ENCODE measurements at places on chromosomes 11 and 22.

DNA sequence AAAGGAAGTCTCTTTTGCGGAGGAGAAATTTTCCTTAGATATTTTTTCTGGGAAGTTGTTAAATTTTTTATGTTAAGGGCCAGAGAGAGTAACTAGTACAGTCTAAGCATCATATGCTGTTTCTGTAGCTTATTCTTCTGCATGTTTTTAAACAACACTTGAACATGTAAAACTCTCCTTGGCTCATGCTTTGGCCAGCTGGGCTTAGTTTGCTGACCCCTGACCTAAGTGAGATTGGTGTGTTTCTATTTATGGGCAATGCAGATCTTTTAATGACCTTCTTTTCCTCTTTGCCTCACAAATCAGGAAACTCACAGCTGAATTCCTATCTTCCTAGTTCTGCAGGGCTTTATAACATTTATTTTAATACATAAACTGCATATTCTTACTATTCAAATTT is 942.5 kb downstream of the OPCML start:
- no peak for DNase-seq

GRCh38 chr22:29855611-29856181 is 17.6 kb upstream of the ASCC2 start:
- no peak for DNase-seq

DNA sequence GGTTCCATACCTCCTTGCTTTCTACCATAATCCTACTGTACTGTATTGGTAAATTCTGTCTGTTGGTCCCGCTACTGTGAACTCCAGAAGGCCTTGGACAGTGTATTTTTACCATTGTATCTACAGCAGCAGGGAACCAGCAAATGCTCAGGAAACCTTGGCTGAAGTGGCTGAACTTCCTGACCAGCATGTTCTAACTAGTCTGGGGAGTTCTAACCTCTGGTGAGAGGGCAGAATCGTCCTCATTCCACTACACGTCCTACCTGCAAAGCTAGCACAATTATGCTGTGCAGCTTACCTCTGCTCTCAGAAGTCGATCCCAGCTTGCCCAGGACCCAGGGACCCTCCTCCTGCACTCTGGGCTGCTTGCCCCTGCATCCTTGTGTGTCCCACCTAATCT is 283.1 kb downstream of the TENM4 start:
- no peak for DNase-seq

GRCh38 chr11:45280449-45280848 is 5.7 kb downstream of the SYT13 start:
- DNase-seq, result no peak

DNA sequence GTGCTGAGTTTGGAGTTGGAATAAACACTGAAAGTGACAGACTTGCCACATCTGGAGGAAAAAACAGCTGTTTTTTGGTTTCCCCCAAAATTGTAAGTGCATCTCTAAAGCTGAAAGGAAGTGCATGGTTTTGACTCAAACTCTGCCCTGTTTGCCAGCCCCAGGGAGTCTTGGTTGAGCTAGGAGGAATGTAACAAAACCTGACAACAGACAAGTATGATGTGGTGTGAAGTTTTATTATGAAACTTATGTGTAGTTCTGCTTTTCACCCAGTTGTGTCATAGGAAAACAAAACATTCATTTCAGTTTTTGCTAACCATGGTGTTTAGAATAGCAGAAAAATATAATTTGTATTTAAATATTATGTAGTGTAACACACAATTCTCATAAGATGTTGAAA is 31.7 kb upstream of the PDE3B start:
- no peak for DNase-seq

- DNase-seq, result no peak
Measured at GRCh38 chr11:77064648-77065217, 2.0 kb upstream of the CAPN5 start.

DNA sequence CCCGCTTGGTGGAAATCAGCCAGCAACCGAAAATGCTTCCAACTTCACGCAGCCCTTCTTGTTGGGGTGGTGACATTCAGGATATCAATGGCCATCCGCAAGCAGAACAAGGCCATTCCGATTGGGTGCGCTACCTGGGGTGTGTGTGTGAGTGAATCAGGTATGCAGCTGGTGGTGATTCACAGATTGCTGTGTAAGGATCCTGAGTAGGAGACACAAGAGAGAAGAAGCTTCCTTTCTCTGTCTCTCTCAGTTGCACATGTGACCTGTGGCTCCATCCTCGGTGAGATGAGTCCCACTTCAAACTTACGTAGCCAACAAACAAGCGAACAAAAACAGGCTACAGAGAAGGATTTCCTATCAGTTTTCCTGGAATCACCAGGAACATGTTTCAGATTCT is 9.6 kb upstream of the TMEM184B start:
- DNase-seq, result no peak

DNA sequence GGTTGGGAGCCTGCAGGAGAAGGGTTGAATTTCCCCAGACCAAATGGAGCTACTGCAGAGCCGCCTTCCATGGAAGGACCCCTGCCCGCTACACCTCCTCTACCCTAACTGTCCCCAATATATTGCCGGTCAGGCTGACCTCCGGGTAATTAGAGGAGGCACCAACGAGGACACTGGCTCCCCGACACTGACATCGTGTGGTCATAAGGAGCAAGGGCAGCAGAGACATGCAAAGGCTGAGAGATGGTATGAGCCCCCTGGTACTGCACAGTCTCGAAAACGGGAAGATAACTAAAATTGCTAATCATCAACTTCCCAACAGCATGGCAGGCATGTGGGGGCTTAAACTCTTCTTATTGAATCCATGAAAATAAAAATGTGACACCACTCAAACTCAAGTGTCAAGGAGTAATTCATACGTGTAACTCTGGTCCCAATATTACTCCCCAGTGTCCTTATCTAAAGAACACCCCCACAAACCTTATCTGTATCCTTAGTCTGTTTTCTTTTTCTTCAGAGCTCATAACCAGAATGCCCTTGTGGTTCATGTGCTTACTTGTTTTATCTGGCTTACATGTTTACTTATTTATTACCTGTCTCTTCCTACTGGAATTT is 4.4 kb downstream of the CAVIN3 start:
- no peak for DNase-seq

DNA sequence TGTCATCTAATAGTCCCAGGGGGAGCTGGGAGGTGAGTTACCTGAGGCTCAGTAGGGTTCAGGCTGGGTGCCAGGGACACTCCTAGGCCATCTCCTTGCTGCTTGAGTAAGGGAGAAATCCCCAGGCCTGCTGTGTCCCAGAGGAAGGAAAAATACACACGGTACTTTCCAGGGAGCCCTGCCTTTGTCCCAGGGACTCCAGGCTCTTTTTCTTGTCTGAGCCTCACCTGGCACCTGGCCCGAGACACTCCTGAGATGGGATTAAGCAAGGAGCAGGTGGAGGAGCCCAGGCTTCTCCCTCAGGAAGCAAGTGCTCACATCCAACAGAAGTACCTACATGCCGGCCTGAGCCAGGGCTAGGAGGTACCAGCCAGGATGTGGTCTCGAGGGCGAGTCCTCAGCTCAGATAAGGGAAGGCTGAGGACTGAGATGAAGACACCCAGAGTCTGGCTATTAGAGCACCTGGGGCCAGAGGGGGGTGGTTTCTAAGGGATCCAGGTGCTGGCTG is 899 bp upstream of the KLHDC7B start:
- no peak for DNase-seq

GRCh38 chr11:2461253-2461955 is 16.6 kb downstream of the KCNQ1 start:
- no peak for DNase-seq

GRCh38 chr11:92859156-92859690 is 110.2 kb upstream of the MTNR1B start:
- no peak for DNase-seq

DNA sequence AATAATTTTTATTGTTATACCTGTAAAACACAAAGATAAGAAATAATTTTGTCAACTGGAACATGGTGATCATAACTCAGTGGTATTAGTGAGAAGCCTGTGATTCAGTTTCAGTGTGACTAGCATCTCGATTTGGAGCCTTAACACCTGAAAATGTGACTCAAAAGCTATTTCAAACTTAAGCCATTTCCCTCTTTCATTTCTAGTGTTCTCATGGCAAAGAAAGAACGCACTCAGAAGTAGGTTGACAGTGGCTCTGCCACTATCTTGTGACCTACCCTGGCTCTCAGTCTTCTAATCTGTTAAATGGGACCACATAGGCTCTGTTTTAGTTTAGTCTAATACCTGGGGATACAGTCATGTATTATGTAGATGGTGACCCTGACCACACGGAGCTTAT is 62.7 kb downstream of the ISX start:
- DNase-seq, result no peak

DNA sequence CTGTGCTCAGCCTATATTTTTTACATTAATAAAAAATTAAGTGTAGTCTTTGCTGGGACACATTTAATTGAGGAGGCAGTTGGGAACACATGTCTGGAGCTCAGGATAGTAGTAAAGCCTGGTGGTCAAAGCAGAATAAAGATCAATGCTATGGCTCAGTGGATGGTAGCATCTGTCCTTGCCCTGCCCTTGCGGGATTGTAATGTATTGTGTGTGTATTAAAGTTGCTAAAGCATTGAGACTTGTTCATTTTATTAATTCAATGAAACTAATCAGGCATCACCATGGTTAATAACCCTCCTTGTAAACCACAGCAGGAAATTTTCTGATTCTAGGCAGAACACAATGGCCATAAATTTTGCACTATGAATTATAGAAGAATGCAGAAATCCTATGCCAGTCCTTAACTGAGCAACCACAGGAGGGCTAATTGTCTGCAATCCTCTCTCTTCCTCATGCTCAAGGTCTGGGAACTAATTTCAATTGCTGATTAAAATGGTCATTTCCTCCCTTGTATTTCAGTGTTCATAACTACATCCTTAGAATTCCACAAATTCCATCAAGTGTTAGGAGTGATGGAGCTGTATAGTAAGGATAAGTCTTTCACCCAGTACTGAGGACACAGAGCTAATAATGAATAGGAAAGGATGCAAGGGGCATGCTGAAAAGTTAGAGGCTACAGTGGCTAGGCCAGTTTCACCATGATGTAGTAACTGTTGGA is 403.2 kb upstream of the DDI1 start:
- peak; percentile 77 for DNase-seq

GRCh38 chr11:13013054-13013488 is 4.0 kb downstream of the RASSF10 start:
- DNase-seq, result no peak

- DNase-seq, result no peak
Measured at GRCh38 chr11:111269146-111269868, 23.8 kb downstream of the POU2AF2 start.

DNA sequence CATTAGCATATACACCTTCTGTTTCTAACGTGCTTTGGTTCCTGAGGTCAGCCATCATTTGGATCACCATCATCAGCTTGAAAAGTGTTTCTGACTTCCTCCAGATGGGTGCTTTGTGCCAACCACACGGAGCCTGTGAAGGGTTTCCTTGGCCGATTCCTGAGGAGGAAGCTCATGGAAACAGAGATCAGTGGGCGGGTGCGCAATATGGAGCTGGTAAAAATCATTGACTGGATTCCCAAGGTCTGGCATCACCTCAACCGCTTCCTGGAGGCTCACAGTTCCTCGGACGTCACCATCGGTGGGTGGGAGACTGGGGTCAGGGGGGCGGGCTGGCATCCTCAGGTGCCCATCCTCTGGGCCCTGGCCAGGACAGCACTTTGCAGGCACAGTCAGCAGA is 54.8 kb downstream of the DBX1 start:
- DNase-seq, result no peak

GRCh38 chr22:16847271-16847670 is 22.1 kb upstream of the XKR3 start:
- DNase-seq, result no peak
